ENCODE measurements at places on chromosomes 7 and 10.

DNA sequence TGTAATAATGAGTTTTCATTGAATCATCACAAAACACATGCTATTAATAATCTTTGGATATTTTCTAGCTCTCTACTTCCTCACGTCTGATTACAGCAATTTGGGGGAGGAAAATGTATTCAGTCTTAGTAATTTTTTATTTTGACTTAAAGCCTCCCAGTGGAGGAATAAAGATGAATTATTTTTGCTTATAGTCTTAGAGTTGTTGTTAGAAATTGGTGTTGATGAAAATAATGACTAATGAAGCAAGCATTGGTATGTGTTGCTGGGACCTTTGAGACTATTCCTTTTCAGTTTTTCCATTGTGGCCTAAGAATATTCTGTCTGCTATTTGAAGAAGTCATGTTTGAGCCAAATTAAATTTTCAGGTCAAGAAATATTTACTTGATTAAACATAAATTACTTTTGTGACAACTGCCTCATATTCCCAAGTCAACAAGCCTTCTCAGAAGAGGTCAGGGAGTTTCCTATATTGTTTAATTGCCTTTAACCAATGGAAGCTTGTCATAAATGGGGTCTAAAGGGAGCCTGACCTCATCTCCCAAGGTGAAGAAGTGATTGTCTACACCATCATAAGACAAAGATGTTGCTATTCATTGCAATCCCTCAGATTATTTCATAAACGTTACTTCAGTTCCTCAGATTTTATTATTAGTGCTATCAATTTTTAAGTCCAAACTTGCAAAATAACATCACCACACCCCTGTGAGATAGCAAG lies 90.0 kb downstream of the ST7 start:
- DNase-seq, result no peak

DNA sequence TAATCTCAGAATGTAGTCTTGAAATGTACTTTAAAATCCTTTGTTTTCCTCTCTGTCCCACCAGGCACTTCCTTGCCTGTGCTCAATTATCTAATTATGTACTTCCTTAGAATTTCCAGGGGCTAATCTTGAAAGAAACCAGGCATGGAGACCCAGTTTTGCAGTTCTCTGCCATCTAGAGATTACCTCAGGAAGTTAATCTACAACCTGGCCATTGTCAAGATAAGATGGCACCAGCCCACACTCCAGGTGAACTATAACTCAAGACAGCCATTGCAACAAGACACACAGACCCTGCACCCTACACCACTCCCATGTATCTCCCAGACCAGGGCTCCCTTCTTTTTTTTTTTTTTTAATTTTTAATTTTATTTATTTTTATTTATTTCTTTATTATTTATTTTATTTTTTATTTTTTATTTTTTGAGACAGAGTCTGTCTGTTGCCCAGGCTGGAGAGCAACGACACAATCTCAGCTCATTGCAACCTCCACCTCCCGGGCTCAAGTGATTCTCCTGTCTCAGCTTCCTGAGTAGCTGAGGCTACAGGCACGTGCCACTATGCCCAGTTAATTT lies 85.9 kb upstream of the TRIM24 start:
- no peak for DNase-seq

DNA sequence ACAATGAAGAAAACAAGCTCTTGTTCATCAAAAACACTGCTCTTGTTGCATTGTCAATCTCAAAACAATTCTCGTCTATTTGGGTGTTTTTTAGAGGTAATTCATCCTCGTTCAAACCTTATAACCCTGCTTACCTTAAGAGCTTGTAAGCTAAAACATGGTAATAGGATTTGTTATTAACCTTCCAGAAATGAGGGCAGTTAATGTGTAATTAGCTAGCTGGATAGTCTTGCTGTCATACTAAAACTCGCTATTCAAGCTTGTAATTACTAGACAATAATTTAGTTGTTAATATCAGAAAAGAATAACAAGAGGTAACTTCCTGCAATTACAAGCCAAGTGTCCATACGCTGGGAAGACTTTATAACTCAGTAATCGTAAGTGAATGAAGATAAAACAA lies 101.6 kb downstream of the UBE2H start:
- DNase-seq, result no peak

DNA sequence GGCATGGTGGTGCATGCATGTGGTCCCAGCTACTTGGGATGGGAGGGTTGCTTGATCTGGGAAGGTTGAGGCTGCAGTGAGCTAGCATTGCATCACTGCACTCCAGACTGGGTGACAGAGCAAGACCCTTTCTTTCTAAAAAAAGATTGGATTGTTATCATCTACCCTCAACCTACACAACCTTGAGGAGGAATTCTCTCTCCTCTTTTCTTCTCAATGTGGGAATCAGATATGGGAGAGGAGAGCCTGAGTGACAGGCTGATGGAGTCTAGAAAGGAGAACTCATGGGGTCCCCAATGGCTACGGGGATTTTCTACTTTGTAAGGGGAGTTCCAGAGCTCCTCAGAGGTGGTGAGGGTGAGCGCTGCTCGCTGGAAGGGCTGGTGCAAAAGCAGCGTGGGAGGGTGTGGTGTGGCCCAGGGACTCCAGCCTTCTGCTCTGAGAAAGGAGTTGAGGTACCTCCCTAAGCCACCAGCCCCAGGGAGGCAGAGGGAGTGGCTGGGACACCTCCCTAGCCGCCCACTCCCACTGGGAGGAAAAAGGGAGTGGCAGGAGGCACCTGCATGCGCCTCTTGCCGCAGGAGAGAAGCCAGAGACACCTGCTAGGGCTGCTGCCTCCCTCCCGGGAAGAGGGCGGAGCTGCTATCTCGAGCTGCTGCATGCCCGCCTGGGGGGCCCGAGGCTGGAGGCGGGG lies 48.4 kb downstream of the GATA3 start:
- DNase-seq, result peak; percentile 27

- DNase-seq, result no peak
Measured at GRCh38 chr10:87622314-87623004, 37.2 kb upstream of the PAPSS2 start.

GRCh38 chr10:102710609-102711008 lies 3.6 kb downstream of the ARL3 start:
- no peak for DNase-seq

GRCh38 chr7:38592737-38593288 lies 38.4 kb downstream of the AMPH start:
- no peak for DNase-seq

DNA sequence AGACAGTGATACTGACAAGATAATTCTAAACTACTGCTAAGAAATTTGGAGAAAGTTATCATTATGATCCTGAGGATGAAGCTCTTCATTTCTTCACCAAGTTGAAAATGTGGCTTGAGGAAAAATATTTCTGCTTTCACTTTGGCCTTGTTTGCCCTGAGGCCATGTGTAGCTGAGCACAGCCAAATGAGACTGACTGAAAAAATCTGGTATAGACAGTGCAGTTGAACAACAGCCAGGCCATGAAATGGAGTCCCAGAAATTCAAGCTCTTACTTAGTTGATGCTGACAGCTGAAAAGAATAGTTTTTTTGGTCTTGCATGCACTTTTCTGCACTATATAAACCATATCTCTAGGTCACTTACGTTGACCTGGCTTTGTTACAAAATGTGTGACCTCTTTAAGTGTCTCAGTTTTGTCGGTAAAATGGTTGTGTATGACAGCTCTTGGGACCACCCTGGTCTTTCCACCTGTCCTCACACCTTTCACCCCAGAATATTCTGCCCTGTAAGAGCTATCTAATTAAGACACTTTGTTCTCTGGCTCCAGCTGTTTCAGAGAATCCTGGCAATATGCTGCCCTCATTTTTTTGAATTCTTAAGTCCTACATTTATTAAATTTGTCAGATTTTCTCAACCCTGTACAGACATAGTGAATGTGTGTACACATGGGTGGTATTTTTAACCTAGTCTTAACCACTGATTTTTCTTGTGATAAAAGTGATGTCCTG lies 91.3 kb downstream of the CD36 start:
- DNase-seq, result no peak

DNA sequence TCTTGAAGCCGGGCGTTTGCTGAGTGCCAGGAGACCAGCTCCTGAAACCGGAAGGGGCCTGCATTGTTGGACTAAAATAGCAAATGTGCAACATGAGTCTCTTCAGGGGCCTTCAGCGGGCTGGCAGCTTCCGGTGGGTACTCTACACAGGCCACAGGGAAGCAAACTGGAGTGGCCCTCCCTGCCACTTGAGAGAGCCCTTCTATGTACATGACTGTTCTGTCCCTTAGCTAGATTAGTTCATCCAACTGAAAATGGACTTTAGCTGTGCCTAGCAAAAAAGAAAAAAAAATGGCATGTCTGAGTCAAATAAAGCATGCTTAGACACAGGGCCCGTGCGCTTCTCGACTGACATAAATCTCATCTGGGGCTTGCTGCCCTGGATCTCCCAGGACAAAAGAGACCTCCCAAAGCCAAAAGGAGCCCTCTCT lies 115.3 kb upstream of the TCF7L2 start:
- no peak for DNase-seq

DNA sequence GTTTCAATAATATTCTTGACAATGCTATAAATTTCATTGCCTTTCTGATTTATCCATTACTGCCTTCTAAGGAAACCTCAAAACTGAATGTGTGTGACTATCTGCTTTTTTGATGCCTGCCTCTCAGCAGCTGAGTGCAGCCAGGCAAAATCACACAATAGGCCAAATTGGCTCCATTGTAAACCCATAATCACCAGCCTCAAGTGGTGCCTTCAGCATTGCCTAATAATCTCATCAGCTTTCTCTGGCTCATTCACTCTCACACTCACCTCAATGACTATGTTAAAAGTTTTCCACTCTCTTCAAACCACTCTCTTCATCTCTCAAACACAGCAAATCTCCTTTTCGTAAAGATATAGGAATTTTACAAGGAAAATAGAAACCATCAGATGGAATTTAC lies 182.5 kb upstream of the COL1A2 start:
- no peak for DNase-seq

DNA sequence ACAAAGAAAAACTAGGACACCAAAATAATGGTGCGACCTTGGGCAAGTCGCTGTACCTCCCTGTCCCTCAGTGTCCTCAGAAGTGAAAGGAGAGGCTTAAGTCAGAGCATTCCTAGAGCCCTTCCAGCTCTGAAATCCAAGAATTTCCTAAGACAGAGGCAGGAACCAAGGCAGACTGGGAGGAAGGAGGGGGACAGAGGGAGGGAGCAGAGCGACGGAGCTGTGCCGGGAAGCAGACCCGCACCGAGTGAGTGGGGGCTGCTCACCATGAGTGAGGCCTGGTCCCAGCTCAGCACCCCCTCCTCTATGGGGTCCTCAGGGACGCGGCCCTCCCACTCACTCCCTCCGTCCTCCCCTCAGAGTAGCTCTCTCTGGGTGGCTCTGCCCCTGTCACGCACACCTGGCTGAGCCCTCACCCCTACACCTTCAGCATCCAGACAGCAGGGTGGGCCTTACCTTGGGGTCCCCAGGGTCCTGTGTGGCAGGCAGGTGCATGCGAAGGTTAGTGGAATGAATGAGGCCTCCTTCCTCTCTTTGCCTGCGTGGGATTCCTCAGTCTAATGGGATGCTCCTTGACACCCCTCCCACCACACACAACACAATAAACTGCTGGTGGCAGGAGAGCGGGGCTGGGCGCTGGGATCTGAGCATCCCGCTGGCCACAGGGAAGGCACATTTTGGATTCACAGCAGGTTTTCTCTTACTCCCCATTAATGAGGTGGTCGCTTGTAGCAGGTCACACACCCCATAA lies 4.6 kb upstream of the SMARCD3 start:
- no peak for DNase-seq

GRCh38 chr7:84025332-84025927 lies 169.2 kb downstream of the SEMA3A start:
- no peak for DNase-seq

GRCh38 chr10:5196702-5197113 lies at the start of gene AKR1C4:
AKR1C4 (plus strand) TSS chr10:5196837; CDS start chr10:5196868, 31 bp downstream.
- DNase-seq, result no peak

DNA sequence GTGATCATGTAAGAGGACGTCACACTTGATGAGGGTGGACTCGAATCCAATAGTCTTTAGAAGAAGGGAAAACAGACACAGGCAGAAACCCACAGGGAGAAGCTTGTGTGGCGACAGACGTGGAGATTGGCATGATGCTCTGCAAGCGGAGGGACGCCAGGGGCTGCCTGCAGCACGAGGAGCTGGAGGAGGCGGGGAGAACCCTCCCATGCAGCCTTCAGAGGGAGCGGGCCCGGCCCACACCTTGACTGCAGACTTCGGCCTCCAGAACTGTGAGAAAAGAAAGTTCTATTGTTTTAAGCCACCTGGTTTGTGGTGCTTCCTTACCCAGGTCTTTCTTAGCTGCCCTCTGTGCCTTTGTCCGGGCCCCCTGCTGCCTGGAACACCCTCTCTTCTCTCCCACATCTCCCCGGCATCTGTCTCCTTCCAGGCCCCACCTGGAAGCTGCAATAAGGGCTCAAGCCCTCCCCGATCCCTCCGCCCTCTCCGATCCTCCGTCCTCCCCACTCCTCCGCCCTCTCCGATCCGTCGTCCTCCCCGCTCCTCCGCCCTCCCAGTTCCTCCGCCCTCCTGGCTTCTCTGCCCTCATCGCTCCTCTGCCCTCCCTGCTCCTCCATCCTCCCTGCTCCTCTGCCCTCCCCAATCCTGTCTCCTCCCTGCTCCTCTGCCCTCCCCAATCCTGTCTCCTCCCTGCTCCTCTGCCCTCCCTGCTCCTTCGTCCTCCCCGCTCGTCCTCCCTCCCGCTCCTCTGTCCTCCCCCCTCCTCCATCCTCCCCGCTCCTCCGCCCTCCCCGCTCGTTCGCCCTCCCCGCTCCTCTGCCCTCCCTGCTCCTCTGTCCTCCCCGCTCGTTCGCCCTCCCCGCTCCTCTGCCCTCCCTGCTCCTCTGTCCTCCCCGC lies 17.4 kb upstream of the PRKAG2 start:
- DNase-seq, result peak; percentile 77

GRCh38 chr10:82618007-82618406 lies 743.0 kb downstream of the NRG3 start:
- DNase-seq, result no peak

GRCh38 chr7:6092953-6093354 lies 61.8 kb downstream of the ANKRD61 start:
- no peak for DNase-seq

DNA sequence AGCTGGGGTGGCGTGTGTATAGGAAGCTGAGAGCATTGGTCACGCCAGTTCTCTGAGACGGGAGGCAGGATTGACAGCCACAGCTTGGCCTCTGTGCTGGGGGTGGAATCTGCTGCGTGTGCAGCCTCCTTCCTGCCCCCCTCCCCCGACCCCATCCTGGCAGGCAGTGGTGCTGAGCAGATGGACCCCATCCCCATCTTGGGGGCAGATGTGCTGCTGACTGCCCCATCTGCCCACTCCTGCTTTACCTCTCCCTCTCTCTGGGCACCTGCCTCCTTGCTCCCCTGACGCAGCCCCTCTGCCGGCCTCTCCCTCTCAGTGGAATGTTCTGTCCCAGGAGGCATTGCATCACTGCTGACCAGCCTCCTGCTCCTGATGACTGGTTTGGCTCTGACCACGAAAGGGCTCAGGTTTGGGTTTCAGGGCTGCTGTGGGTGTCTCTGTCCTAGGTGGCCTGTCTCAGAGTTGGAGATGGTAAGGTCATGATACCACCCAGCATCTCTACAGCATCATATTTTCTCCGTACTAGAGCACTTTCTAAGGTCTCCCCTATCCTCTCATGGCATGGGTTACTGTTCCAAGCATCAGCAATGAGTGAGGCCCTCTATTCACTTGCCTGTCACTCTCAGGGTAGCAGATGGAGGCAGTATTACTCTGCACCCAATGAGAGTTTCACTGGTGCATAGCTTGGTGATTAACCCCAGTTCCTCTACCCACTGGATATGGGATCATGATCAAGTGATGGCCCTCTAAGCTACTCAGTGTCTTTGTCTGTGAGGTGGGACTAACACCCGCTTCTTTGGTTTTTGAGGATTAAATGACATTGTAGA lies 81.9 kb downstream of the RBM20 start:
- DNase-seq, result no peak

Measured in lower leg skin (tissue), 4 donors.